Activated T-helper 1 cell treated with anti-CD3 and anti-CD28 coated beads, Interleukin-2, amount 50 U/mL, for 16 hours (primary cell): ENCODE measurements at places on chromosomes 6 and 20.

DNA sequence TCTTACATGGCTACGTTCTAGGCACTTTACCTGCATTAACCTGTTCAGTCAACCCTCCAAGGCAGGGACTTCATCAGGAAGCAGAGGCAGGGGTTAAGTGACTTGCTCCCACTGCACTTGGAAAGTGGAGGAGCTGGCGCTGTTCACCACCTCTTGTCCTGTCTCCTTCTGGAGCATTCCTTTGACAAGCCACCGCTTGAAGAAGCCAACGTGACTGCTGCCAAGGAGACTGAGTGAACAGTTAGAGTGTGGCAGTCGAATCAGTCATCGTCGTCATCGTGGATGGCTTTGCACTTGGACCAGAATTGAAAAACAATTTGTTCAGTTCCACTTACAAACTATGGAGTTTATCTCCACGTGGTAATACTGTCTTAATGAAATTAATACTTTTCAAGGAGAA, 60.9 kb downstream of the TULP4 start:
- DNase-seq = no peak

DNA sequence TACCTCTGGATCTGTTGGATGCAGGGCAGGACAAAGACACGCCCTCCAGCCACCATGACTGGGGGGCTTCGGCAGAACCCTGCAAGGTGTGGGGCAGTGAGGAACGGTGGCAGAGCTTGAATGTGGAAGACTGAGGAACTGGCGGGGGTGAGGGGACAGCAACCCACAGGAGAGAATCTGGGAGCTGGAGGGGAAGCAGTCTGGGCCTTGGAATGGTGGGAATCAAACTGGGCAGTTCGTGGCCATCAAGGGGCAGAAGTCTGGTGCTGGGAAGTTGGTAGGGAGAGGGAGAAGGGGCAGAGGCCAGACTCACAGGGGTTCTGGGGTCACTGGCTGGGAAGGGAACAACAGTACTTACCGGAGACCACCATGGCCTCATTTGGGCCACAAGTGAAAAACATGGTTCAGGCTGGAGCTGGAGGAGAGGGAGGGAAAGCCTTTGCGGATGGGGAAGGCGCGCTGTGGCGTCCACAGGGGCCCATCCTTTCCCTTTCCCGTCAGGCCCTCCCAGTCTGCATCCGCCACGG, 635 bp downstream of the FLOT1 start:
- no peak for DNase-seq

DNA sequence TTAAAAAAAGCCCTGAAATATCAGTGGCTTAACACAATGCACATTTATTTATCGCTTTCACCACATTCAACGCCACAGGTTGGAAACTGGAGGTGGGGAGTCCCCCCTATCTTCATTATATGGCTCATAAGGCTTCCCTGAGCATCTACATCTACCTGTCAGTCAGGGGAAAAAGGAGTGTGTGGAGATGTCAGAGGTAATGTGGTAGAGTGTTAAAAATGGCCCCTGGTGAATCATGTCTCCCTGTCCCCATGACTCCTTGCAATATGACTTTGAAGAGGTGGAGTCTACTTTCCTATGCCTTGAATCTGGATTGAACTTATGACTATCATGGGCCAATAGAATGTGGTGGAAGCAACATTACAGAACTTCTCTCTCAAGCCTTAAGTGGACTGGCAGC, 65.5 kb upstream of the BTBD3 start:
- no peak for DNase-seq

GRCh38 chr6:137497721-137498463, 3.7 kb upstream of the OLIG3 start:
- no peak for DNase-seq

- no peak for DNase-seq
Measured at GRCh38 chr6:91877994-91878393, 1291.1 kb upstream of the MAP3K7 start.

- no peak for DNase-seq
Measured at GRCh38 chr20:62677678-62678077, 31.0 kb upstream of the NTSR1 start.

DNA sequence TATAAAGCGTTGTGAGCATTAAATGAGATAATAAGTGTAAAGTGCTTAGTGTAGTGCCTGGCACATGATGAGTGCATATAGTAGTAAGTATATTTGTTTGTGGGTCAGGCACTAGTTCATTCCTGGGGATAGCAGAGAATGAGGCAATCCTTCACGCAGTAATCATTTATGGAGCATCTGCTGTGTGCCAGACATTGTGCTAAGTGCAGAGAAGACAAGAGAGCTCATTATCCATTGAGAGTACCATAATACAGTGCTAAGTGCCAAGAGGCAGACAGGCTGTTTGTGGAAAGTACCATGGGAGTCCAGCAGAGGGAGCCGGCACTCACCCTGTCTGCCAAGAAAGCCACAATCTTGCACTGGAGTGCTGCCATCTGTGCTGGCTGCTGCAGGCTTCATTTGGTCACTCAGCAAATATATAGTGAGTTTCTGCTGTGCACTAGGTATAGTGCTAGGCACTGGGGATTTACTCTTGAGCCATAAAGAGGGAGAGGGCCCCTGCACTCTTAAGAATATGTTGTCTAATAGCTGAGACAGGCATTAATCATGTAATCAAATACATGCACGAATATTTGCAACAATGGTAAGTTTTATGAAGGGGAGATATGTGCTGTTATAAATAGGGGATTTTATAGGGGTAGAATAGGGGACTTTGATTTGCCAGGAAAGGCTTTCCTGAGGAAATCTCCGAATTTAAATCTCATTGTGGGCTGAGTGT, 12.9 kb upstream of the MROH8 start:
- DNase-seq = peak; percentile 52

DNA sequence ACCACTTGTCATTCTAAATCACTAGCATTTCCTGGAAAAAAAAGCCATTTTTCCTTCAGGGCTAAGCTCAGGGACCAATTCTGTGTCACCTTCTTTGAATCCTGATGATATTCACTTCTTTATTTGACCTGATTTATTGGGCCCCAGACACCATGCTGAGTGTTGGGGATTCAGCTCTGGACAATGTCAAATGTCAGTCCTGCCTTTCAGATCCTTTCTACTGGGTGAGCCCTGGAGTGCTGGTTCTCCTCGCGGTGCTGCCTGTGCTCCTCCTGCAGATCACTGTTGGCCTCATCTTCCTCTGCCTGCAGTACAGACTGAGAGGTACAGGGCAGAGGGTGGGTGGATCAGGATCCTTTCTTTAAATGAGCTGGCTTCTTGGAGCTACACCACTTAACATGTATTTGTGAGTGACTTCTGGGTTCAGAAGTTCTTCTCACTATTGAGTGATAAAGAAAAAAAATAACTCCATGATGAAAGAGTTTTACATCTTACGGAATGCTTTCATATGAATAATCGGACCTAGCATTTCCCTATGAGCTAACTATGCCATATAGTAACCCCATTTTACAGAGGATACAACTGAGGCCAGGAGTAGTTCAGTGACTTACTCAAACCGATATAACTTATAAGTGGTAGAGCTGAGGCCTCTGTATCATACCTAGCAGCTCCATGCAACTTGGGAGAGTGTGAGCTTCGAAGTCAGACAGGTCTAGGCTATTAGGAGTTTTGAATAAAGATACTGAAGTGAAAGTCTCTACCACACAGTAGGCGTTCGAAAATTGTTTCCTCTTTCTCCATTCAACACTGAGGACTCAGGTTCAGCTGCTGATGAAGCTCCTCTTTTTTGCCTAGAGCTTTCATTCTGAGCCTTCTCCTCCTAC, 9.3 kb downstream of the MOG start:
- no peak for DNase-seq

GRCh38 chr6:25100288-25100687, 164.5 kb upstream of the RIPOR2 start:
- DNase-seq = no peak

DNA sequence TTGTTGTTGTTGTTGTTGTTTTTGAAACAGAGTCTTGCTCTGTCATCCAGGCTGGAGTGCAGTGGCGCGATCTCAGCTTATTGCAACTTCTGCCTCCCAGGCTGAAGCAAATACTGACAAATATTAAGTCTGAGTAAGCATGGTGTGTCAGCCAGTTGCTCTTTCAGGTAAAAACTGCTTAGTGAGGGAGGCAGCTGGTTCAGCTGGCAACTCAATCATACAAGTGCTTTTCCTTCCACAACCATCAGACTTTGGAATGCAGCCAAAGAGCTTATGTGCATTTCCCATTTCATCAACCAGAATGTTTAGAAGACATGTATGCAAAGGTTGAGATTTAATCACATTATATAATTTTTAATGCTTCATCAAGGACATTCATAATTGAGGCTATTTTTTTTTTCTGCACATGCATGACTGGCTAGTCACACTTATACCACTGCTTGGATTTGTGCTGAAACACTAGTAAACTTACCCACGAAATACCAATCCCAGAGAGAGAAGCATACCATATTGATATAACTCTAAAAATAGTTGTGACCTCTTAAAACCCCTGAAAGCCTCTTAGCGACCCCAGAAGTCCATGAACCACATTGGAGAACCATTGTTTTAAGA, 56.0 kb downstream of the CLIC5 start:
- DNase-seq = no peak

DNA sequence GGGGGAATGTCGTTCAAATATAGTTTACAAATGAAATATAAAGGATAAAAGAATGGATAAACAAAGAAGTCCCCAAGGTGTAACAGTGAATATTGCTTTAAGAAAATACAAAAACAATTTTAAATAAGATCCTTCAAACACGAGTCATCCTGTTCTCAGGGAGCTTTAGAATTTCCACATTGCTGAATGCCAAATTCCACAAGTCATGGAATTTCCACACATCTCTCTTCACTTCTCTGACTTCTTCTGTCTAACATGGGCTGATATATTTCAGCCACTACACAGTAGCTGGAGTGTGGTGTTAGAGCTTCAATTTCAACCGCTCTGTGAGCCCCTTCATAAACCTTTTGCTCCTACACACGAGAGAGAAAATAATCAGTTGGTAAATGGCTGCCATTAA, 28.0 kb downstream of the IL22RA2 start:
- DNase-seq = no peak

DNA sequence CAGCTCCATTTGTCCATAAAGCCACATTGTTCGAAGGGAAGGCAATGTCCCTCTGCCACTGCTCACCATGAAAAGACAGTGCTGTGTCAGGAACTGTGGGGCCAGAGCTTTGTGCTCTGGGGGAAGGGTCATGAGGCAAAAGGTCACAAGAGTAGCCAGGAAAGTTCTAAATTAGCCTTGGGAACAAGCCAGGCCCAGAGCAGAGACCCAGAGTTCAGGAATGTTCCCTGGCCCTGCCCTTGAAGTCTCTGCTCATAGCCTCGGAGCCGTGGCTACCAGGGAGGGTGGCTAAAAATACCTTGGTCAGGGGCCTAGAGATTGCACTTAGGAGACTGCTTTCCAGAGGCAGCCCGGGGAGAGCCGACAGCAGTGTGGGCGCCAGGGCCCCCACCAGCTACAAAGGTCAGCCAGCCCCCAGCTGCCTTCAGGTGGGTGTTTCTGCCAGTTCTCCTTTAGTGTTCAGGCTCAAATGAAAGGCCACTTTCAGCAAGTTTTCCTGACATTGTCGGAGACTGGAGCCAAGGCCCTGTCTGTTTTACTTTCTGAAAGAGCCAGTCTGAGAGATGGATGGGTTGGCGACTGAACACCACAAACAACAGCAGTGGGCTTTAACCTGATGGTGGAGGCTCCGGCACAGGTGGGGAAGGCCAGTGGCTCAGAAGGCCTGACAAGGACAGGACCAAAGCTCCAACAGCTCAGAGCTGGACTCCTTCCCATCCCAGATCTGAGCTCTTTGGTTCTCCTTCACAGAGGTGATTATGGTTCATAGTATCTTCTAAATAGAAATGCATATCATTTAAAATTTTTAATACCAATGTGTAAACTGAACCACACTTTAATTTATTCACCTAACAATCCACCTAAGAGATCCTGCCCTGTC, 76.2 kb downstream of the CDH26 start:
- no peak for DNase-seq

GRCh38 chr6:125101631-125102030, 51.9 kb upstream of the TPD52L1 start:
- no peak for DNase-seq

DNA sequence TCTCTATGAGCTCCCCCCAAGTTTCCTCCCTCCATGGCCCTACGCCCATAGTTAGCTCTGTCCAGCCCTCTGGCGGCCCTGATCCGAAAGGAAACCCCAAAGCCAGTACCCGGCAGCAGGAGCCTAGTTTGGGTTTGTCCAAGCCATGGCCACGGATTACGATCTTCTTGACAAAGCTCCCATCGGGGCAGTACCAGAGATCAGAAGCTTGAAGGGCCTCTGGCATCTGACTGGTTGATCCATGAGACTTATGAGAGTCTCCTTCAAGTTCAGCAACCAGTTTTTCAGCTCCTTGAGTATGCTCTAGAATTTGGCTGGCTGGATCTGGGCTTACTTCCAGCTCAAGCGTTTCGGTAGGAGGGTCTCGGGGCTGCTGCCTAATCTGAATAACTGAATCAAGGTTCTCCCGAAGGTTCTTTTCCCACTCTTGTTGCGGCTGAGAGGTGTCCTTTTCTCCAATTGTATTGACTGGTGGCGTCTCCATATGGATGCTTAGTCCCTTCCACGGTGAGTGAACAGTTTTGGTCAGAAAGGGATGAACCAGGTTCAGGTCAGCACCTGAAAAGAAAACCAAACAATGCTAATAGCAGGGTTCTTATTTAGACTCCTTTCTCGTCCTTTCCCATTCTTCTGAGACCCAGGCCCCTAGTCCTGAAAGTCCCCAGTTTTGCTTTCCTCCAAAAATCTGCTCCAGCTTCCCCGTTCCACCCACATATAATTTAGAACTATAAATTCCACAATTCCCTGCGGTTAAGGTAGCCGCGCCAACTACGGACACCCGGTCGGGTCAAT, 595 bp downstream of the FKBPL start:
- no peak for DNase-seq

GRCh38 chr6:161850562-161850961, 576.7 kb upstream of the AGPAT4 start:
- no peak for DNase-seq

GRCh38 chr20:57402206-57403125, 11.3 kb downstream of the RBM38 start:
- no peak for DNase-seq

- no peak for DNase-seq
Measured at GRCh38 chr6:52115891-52116604, 28.6 kb upstream of the PKHD1 start.

- no peak for DNase-seq
Measured at GRCh38 chr6:152920016-152920415, 62.8 kb downstream of the FBXO5 start.

GRCh38 chr6:32796848-32797776, 19.7 kb downstream of the HLA-DOB start:
- peak; percentile 61 for DNase-seq

- DNase-seq = no peak
Measured at GRCh38 chr6:121522265-121522664, 86.8 kb downstream of the GJA1 start.

- no peak for DNase-seq
Measured at GRCh38 chr6:1716396-1716795, 106.7 kb downstream of the FOXC1 start.

DNA sequence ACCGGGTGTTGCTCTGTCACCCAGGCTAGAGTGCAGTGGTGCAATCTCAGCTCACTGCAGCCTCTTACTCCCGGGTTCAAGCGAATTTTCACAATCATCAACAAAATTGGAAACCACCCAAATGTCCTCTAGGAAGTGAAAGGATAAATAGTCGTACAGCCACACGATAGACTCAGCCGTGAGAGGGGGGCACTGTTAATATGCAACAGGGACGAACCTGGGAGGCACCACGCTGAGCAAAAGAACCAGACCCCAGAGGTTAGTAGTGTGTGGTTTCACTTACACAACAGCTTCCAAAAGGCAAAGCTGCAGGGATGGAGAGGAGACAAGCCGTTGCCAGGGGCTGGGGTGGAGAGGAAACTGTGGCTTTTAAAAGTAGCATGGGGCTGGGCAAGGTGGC, 30.1 kb upstream of the NTSR1 start:
- DNase-seq = no peak
